Stimulated activated naive CD8-positive, alpha-beta T cell treated with anti-CD3 and anti-CD28 coated beads, Interleukin-15, amount 100 ng/mL, for 72 hours (primary cell): ENCODE measurements at places on chromosomes 1 and 21.

- no peak for DNase-seq
Measured at GRCh38 chr1:209691237-209691636, 13.4 kb upstream of the HSD11B1 start.

GRCh38 chr1:228364706-228365213 lies 41.9 kb downstream of the TRIM11 start:
- DNase-seq, result no peak

GRCh38 chr1:1144122-1144842 lies 28.4 kb upstream of the C1orf159 start:
- DNase-seq, result peak; percentile 92

DNA sequence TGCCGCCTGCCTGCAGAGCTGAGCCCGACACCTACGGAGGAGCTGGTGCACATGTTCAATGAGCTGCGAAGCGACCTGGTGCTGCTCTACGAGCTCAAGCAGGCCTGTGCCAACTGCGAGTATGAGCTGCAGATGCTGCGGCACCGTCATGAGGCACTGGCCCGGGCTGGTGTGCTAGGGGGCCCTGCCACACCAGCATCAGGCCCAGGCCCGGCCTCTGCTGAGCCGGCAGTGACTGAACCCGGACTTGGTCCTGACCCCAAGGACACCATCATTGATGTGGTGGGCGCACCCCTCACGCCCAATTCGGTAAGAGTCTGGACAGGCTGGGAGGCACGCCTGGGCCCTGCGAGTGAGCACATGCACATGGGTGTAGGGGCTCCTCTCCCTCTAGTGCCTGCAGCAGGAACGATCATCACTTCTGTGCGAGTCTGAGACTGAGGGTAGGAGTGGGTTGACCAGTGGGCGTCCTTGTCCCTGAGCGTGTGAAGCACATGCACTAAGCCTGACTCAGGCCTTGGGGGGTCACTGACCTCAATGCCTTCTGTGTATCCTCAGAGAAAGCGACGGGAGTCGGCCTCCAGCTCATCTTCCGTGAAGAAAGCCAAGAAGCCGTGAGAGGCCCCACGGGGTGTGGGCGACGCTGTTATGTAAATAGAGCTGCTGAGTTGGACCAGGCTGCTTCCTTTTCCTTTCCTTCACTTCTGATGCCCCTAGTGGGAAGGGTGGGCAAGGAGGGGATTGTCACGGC lies 6.9 kb downstream of the DMAP1 start:
- no peak for DNase-seq

- peak; percentile 43 for DNase-seq
Measured at GRCh38 chr21:29436143-29436542, 137.4 kb downstream of the BACH1 start.

DNA sequence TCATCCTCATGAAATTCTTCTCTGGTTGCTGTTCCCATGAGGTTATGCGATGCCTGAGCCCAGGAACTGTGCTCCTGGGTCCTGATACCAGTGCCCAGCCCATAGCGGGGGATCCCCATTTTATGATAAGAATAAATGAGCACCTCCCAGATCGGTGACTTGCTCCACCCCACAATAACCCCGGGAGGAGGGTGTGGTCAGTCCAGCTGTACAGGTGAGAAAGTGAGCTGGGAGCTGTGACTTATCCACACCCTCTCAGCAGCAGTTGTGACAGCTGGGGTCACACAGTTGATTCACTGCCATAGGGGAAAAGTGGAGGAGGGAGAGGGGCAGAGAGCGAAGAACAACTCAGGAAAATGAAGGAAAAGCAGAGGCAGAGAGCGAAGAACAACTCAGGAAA lies 33.4 kb downstream of the OR2G3 start:
- no peak for DNase-seq

GRCh38 chr1:9385801-9386573 lies 93.3 kb downstream of the SPSB1 start:
- DNase-seq, result no peak

DNA sequence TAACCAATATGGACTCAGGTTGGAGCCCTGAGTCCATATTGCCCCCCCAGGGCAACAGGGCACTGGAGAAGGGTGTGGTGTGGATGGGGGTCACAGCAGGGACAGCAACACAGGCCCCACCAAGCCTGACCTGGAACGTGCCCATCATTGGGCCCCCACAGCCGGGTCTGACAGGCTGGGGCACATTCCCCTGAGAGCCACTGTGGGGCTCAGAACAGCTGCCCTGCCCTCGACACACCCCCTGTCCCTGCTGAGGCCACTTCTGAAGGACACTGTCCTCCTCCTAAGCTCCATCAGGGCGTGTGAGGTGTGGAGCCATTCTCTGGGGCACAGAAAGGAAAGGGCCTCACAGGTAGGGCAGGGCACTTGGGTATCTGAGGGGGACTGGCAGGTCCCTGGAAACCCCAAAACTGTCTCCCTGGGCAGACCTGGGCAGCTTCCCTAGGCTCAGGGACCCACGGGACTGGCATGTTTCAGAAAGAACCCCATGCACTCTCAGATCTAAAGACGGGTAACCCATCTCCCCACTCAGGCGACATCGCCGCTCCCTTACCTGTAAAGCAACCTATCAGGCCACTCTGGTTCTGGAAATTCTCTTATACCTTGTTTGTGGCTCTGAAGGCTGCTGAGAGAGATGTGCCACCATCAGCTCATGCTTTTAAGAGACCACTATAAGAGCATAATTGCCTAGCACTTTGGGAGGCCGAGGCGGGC lies 95.5 kb downstream of the DMRTB1 start:
- no peak for DNase-seq

- DNase-seq, result no peak
Measured at GRCh38 chr1:203135636-203136305, 8.2 kb downstream of the ADORA1 start.

- no peak for DNase-seq
Measured at GRCh38 chr1:179910934-179911333, 28.8 kb downstream of the TOR1AIP1 start.

DNA sequence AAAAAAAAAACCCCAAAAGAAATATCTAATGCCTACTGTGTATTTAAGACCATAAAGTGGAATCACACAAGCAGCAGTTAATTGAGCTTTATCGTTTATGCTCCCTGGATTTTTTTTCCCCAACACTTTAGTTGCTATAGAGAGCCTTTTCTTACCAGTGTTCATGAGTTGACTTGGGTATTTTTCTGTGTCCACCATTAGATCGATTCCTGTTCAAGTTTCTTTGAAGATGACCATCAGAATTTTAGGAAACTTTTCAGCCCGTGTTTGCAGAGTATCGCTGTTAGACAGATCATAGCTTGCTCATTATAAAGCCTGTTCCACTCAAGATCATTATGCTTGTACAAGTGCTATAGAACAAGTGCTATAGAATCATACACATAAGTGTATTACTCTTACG lies 1.5 kb downstream of the RALGPS2 start:
- no peak for DNase-seq

DNA sequence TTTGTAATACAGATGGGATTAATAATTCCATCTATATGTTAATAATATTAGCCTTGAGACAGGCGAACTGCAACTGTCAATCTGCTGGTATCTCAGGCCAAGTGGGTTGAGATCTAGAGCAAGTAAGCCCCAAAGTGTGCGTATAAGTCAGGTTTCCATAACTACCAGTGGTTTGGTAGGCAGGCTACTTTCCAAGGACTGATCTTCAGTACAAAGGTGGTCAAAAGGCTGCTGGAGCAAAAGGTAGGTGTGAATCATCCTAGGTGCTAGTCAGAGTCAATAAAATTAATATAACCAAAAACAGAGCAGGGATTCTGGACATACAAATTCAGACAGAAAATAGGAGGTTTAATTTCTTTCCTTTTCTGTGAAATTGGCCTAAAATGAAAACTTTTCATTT lies 328.0 kb downstream of the TGFB2 start:
- DNase-seq, result no peak

- DNase-seq, result no peak
Measured at GRCh38 chr1:245179706-245180105, 24.9 kb downstream of the KIF26B start.

DNA sequence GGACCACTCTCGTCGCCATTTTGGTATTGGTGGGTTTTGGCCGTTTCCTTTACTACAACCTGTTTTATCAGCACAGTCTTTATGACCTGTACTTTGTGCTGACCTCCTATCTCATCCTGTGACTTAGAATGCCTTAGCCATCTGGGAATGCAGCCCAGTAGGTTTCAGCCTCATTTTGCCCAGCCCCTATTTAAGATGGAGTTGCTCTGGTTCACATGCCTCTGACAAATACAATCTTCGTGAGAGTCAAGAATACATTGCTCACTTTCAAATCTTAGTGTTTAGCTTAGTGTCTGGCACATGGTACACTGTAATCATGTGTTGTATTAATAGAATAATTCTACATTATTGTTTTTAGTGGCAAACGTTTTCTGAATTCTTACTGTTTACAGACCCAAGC lies 88.9 kb downstream of the BACH1 start:
- DNase-seq, result no peak

DNA sequence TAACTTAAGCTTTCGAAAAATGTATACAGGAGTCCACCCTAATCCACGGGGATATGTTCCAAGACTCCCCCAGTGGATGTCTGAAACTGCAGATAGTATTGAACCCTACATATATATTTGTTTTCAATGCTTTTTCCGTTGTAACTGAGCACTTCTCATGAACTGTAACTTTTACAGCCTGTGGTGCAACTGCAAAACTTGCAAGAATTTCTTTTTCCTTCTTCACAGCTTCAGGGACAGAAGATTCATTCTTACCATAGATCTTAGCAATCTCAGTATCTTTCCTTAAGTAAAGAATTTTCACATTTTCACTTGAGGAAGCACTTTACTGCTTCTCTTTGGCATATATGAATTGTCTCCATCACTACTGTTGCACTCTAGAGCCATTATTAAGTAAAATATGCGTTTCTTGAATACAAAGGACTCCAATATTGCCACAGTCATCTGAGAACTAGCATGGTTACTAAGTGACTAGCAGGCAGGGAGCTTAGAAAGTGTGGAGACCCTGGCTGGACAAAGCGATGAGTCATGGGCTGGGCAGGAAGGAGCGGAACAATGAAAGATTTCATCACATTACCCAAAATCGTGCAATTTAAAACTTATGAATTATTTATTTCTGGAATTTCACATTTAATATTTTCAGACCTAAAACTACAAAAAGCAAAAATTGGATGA lies 14.1 kb downstream of the DPYD start:
- DNase-seq, result no peak

- DNase-seq, result no peak
Measured at GRCh38 chr21:35945089-35945671, 115.1 kb downstream of the SETD4 start.

DNA sequence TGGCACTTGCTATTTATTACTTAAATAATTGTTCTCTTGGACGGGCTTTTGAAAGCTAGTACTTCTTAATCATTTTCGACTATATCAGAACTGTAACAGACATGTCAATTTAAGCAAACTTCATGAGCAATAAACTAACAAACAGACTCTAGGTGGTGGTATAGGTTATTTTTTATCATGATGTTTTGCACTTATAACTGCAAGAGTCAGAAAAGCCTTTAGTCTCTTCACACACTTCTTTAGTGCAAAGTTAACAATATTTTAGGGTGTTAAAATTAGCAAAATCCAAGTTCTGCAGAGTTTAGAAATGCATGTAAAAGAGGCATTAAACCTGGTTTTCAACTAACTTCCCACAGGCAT lies 2.2 kb downstream of the NRIP1 start:
- no peak for DNase-seq

GRCh38 chr1:40153073-40153770 lies 8.0 kb upstream of the RLF start:
- peak; percentile 38 for DNase-seq

GRCh38 chr1:40315239-40315794 lies 1.8 kb downstream of the COL9A2 start:
- DNase-seq, result peak; percentile 92

- no peak for DNase-seq
Measured at GRCh38 chr1:234833118-234833517, 223.1 kb upstream of the IRF2BP2 start.

- DNase-seq, result no peak
Measured at GRCh38 chr1:168138134-168138533, 1.4 kb upstream of the GPR161 start.

DNA sequence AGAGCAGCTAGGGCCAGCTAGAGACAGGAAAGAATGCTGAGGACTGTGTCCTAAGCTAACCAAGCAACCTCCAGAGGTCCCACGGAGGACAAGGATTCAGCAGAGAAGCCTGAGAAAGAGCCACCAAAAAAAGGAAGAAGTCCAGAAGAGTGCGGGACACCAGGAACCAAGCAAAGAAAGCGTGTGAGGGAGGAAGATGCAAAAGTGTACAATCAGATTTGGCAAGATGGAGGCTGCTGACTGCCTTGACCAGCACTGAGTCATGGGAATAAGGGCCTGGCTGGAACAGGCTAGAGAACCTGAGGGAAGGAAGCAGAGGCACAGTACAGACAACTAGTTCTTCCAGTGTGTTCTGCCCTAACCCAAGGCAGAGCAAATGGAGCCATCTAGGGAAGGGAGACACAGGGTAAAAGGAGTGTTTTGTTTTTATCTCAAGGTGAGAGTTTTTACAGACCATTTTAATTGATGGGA lies 18.5 kb downstream of the TP53BP2 start:
- no peak for DNase-seq

DNA sequence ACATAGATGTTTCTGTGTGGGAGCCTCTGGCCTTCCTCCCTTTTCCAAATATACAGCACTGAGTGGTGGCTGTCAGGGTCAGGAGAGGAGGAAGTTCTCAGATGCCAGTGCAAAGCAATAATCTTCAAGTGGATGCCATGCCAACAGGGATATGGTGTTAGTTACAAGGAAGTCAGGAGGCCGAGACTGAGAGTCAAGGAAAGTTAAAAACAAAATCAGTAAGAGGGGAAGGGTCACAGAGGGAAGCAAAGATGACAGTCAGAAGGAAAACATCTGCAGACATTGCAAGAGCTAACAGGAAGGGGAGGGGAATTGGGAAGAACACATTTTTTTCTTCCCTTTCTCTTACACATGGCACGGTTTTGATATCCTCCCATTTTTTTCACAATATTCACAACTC lies 691.4 kb downstream of the ADGRL2 start:
- no peak for DNase-seq

DNA sequence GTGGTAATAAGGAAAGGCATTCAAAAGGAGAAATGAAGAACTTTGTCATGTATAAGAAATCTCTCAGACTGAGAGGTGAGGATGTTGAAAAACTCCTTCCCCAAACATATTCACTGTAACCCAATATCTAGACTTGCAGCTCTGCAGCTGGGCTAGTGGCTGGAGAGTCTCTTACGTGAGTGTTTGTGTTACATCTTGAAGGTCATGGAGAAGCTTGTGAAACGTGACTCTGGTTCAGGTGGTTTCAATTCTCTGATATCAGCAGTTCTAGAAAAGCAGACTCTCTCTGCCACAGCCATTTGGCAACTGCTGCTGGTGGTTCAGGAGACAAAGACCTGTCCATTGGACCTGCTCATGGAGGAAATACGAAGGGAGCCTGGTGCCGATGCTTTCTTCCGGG lies 55.0 kb upstream of the EPHA8 start:
- DNase-seq, result no peak

DNA sequence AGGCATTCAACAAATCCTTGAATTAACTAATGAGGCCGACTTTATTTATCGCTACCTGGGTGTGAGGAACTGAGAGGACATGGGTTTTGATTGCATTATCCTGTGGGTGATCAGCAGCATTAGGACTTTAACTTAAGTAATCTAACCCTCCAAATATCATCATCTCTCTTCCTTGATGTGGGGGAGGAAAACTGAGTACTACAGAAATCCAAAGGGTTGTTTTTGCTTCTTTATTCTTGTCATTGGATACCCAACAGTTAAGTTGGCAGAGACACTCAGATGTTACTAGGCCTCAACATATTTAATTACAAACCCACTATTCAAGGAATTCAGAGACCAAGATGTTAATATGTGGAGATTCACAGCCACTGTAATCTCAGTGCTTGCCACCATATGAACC lies 97.4 kb upstream of the ST6GALNAC5 start:
- no peak for DNase-seq

- DNase-seq, result no peak
Measured at GRCh38 chr21:37297364-37297763, 30.2 kb upstream of the VPS26C start.
